ENCODE measurements at places on chromosomes 16 and 17.

DNA sequence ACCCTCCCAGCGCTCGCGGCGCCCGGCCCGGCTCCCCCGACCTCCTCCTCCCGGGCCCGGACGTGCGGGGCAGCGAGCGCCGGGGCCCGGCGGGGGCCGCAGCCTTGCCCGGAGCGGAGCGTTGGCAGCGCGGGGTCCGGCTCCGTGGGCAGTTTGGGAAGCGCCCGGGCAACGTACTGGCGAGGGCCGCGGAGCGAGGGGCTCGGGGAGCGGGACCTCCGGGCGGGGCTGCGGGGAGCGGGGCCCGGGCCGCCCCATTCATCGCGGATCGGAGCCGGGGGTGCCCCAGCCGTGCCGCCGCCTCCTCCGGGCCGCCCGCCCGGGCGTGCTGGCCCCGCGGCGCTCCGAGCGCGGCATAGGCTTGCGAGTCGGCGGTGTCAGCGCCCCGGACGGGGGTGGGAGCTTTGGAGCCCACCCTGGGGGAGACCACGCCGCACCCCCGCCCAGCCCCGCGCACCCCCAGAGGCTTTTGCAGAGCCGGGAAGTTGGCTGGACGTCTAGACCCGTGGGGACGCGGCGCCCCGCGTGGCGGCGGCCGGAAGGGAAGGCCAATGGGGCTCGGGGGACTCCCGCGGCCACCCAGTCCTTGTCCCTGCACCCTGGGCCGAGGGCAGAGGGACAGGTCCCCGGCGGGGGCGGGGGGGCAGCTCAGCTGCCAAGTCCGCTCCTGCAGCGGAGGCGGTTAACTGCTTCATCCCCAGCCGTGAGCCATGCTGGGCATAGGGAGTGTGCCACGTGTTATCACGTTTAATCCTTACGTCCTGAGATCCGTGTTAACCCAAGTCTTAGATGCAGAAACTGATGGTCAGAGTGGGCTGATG lies 852 bp downstream of the ZNF469 start:
- DNase-seq = no peak

- DNase-seq = no peak
Measured at GRCh38 chr17:40495140-40495539, 6.3 kb downstream of the TNS4 start.

- DNase-seq = no peak
Measured at GRCh38 chr17:11296994-11297393, 56.0 kb downstream of the SHISA6 start.

DNA sequence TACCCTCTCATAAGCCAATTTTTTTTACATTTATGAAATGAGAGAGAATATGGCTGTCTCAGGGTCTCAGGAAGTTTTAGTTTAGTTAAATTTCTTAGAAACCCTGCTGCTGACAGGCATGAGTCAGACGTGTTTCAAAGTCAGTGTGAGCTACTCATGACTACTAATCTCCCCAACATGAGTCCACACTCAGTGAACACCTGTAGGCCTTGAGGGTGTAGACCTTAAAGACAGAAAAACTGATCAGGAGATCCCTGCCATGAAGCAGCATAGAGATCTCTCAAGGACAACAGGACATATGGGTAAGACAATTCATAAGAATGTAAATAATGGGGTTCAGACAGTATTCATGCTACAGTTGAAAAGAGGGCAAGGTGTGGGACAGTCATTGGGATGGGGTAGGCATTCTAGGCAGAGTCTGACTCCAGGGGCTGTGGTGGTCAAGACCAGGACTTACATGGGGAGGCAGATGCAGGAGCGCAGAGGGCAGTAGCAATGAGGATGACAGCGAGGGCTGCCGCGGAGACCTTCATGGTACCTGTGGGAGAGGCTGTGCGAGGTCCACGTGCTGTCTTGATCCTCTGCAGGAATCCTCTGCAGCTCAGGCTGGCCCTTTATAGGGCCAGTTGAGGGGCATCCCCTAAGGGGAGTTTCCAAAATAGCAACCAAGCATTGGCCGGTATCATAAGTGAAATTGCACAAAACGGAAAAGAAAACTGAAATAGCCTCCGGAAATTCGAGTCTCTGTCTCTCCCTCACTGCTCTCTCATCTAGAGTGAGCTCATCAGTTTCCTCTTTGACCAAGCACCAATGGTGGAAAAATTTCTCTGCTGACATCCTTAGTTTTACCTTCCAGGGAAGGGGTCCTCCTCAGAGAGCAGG lies at the start of gene CCL5:
TSS of gene CCL5 (minus strand) at position 588 of the 882 bp plus-strand sequence.
- peak; percentile 76 for DNase-seq

DNA sequence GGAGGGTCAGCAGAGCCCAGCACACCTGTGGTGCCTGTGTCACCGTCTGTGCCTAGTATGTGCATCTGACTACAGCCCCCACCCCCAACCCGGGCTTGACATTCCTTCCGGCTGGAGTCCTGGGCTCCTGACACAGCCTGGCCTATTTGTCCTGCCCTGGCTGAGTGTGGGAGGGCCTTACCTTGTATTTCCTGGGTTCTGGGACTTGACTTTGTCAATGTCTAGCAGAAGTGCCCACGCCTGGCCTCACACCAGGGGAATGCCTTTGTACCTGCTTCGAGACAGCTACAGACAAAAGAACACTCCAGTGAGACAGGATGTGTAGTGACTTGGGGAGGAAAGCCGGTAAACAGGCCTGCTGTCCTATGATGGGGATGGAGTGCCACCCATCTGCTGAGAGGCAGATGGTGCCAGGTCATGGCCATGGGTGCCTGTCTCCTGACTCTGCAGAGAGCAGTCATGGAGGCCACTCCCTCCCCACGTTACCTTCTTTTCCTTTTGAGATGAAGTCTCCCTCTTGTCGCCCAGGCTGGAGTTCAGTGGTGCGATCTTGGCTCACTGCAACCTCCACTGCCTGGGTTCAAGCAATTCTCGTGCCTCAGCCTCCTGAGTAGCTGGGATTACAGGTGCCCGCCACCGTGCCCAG lies 42.8 kb downstream of the TNFRSF13B start:
- DNase-seq = no peak

- no peak for DNase-seq
Measured at GRCh38 chr16:24995033-24995432, 20.1 kb downstream of the ARHGAP17 start.

- no peak for DNase-seq
Measured at GRCh38 chr16:29808219-29808900, 2.0 kb downstream of the MAZ start.

DNA sequence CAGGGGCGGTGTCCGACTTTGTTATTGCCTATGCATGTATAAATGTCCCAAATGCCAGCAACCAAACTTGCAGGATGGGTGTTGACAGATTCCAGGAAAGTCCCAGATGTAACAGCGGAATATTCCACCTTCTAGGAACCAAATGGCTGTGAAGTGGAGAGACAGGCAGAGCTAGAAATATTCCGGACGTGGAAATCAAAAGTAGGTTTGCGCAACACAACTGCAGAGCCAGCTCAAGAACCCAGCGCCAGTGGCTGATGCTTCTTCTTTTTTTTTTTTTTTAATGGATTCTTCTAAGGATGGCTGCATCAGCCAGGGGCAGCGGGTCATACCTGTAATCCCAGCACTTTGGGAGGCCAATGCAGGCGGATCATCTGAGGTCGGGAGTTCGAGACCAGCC lies 601.7 kb downstream of the MAF start:
- DNase-seq = no peak
